ENCODE measurements at places on chromosomes 7 and 10.

- no peak for DNase-seq
Observed at GRCh38 chr10:108592956-108593355, 1330.4 kb downstream of the XPNPEP1 start.

- DNase-seq: no peak
Observed at GRCh38 chr10:131559450-131559911, 248.0 kb upstream of the TCERG1L start.

DNA sequence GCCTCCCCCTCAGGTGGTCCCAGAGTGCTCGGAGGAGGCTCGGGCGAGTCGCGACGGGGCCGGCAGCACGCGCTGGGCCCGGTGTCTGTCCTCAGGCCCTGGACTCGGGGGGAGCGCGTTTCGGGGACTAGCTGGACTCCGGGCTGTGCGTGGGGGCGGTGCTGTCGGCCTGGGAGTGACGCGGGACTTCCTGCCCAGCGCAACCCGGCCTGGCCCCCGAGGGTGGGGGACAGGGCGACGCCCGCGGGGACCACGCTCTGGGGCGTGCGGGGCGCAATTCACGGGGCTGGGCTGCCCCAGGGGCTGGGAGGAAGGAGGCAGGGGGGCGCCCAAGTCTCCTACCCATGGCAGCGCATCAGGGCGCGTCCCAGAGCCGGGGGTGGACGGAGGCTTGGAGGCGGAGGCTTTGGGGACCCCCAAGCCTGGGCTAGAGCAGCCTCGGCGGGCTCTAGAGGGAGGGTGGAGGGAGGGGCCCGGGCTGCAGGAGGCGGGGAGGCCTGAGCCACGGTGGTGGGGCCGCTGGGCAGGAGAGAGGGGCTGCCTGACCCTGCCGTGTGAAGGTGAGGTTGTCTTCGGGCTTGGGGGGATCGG lies 2.3 kb upstream of the VENTX start:
- no peak for DNase-seq

GRCh38 chr7:155296788-155297516 lies 726 bp upstream of the INSIG1 start:
- DNase-seq: peak; percentile 85

DNA sequence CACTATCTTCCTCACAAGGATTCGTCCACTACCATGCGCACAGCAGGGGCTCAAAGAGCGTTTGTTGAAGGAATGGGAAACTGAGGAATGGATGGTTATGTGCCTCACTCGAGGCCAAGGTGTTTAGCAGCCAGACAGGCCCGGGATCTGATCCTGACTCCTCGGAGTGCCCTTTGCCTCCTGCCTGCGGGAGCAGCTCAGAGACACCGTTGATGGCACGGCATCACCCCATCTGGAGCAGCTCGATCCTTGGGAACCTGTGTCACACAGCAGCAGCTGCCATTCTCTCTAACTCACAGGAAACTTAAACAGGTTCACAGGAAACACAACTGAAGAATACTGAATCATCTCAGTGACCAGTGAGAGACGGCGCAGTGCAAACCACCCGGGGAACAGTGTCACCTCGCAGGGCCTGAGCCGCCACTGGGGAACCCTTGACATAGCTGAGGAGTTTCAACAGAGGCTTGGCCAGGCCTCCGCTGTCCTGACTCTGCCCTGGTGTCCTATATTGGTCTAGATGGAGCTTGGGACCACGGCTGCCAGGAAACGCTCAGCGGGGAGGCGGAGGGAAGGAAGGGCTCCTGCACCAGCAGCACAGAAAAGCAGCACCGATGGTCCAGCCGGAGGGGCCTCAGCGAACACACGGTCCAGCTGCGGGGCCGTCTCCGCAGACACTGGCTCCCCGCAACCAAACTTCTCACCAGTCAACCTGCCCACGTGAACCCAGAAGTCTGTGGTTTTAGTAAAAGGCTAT lies 169.4 kb downstream of the ADARB2 start:
- DNase-seq: no peak

GRCh38 chr7:158655931-158656441 lies 48.6 kb downstream of the NCAPG2 start:
- DNase-seq: no peak

DNA sequence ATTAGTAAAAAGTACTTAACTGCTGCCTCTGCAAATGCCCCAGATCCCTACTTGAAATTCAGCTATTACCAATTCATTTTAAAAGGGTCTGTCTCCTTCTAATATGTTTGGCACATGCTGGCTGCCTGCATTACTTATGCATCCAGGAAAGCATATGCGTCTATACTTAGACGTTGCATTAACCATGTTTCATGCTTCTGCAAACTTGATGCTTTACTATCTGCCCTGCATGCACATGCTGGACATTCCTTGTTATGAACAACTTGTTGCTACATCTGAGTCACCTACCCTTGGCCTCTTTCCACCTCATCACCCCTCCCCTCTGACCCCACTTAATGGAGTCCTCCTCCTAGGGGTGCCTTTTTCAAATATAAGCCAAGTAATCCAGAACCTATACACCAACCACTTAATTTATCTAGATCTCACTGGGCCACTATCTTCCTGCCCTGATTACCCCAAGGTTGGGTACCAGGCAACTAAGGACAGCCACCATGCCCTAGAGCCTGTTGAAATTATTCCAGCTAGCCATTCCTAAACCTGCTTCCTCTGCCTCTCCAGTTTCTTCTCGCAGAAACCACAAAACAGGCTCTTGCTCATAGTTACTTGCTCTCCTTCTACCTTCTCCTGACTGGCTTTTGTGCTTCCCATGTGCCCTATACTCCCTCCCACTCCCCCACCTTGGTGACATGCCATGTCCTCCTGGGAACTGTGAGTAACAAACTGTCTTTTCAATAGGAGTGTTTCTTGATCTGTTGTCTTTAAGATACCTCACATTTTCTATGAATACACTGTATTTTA lies 1187.9 kb downstream of the REEP3 start:
- peak; percentile 19 for DNase-seq

DNA sequence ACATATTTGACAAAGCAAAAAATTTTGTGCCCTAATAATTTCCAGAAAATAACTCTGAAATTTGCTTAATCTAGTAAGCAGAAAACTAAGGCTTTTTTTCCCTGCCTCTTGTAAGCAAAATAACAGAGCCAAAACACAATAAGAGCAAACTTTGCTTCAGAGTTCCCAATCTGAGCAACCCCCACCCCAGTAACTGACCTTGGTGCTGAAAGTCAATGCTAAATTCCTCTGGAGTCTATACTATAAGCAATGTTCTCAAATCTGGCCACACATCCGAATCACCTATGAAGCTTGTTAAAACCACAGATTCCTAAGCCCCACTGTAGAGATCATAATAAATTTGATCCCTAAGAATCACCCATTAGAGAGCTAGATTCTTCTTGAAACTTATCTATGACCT lies 150.5 kb downstream of the ELAPOR2 start:
- DNase-seq: peak; percentile 27

GRCh38 chr7:74010407-74010806 lies 17.6 kb upstream of the ELN start:
- peak; percentile 90 for DNase-seq

DNA sequence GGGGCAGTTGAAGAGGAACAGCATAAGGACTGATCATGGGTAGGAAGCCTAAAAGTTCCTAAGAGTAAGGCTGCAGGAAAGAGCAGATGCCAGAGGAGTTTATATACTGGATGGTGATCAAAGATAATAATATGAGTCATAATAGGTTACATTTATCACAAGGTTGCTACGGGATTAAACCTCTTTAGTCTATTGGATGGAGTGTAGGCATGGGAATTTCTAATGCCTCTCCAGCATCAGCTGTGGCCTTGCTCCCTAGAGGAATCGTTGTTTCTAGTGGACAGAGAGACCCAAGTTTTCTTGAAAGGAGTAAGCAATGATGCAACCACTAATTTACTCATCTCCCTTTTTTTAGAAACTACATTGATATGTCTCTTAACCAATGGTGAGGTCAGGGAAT lies 213.4 kb downstream of the GPR37 start:
- DNase-seq: peak; percentile 11

GRCh38 chr7:27145914-27146412 lies 1.6 kb downstream of the HOXA6 start:
- no peak for DNase-seq

GRCh38 chr10:47259466-47259865 lies 40.5 kb upstream of the GDF10 start:
- DNase-seq: no peak

DNA sequence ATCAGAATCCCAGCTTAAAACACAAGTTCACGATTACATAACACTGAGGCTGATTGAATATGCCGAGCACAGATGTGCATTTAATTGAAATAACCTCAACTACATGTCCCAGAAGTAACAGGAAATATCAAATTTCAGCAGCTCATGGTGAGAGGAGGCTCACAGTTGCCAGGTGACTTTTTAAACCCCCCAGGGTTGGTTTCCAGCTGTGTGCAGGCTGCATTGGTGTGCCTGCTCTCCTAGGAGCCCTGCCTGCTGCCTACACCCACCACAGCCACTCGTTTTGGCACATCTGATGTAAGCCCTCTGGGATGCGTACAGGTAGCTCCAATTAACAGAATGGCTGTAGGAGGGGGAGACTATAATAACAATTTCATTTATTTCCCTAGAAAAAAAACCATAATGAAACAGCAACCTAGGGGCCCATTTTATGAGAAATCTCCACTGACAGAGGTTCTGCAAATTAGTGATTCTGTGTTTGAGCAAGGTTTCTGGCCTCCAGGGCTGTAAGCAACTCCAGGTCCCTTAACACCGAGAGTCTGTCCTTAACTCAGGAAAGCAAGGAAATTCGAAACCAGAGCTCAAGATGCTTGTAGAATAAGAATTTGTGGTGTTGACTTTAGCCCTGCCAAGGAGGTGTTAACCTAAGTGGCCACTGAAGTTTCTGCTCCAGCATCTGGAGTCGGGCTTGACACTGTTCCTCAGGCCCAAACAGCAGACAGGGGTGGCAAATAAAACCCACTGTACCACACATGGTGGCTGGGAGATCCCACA lies 161.9 kb downstream of the BMPER start:
- no peak for DNase-seq

DNA sequence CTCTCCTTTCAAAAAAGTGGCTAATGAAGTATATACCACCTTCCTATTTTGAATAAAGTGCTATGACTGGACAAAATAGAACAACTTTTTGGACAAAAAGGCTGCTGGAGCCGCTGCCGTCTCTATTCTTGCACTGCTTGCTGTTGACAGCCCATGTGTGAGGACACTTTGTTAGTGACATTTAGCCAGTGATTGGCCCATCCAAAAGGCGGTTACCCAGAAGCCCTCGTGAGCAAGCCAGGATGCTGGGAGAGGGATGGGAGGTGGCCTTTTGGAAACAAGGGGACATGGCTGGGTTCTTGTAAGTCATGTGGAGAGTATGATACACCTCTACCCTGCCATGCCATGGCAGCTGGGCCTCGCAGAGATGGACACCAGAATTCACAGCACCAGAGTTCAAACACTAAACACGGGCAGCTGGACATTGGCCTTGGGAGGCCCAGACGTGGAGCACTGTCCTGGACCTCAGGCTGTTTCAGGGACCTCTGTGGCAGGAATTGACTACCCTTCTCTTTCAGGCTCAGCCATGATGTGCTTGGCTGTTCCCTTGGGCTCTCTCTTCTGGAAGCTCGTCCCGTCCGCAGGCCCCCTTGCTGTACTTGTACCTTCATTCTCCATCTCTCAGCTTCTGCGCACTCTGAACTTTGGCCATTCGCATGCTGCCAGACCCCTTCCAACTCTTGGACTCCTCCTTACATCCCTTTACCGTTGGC lies 118.3 kb downstream of the TCF7L2 start:
- no peak for DNase-seq

DNA sequence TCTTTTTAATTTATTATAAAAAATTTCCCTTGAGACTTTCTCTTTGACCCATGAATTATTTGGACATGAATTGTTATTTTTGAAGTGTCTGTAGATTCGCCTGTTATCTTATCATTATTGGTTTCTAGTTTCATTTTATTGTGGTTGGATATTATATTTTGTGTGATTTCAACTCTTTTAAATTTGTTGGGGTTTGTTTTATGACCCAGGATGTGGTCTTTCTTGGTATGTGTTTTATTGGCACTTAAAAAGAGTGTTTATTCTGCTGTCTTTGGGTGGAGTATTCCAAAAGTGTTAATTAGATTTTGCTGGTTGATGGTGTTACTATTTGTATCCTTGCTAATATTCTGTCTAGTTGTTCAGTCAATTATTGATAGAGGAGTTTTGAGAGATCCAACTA lies 50.5 kb upstream of the GPR141 start:
- DNase-seq: no peak

- DNase-seq: no peak
Observed at GRCh38 chr10:129743738-129744133, 220.3 kb downstream of the EBF3 start.

GRCh38 chr7:92735707-92736106 lies 100.7 kb downstream of the CDK6 start:
- peak; percentile 80 for DNase-seq

GRCh38 chr10:110501142-110501937 lies 3.6 kb downstream of the DUSP5 start:
- peak; percentile 95 for DNase-seq
